Mesenteric fat pad (tissue), 1 donor: ENCODE measurements at places on chromosomes 7 and 10. TPM values are rescaled to one million over a fixed set of nuclear protein-coding genes. Genes with fewer than 3 reads are reported as not detected.

CARD11 gene
- total RNA-seq = 0.42 TPM

SPDYE9 gene
- total RNA-seq = not detected

NPC1L1 gene
- 0.29 TPM for total RNA-seq

CH25H gene
- 4.8 TPM for total RNA-seq

TWIST1 gene
- total RNA-seq = 7.1 TPM

PRF1 gene
- total RNA-seq = 4.0 TPM
